ENCODE measurements at places on chromosomes 4 and X. TPM values are rescaled to one million over a fixed set of nuclear protein-coding genes. Genes with fewer than 3 reads are reported as not detected.

GRCh38 chr4:80324171-80324570 lies 11.4 kb upstream of the CFAP299 start:
- DNase-seq = no peak

- no peak for DNase-seq
Observed at GRCh38 chr4:168766604-168767316, 243.3 kb downstream of the CBR4 start.

NALF2 gene
- 0.16 TPM for total RNA-seq

CTSO gene
- total RNA-seq = 25.6 TPM

Data from hepatocyte (in vitro differentiated cells).